NCI-H2107 (cell line): ENCODE measurements at places on chromosomes 1 and 21.

DNA sequence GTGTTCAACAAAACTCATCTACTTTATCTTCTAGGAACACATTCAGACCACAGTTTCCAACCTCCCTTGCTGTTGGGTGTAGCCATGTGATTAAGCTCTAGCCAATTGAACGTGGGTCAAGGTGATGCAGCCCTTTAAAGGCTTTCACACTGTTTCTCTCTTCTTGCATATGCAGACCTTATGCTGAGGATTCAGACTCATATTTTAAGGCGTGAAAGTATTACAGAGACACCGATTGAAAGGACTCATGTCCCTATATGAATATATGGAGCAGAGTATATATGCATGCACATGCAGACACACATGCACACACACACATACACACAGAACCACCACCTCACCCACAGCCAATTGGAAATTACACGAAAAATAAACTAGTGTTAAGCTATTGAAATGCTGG, 214.3 kb upstream of the NR5A2 start:
- no peak for DNase-seq

- DNase-seq: no peak
Observed at GRCh38 chr1:78088015-78088414, 42.2 kb downstream of the GIPC2 start.

DNA sequence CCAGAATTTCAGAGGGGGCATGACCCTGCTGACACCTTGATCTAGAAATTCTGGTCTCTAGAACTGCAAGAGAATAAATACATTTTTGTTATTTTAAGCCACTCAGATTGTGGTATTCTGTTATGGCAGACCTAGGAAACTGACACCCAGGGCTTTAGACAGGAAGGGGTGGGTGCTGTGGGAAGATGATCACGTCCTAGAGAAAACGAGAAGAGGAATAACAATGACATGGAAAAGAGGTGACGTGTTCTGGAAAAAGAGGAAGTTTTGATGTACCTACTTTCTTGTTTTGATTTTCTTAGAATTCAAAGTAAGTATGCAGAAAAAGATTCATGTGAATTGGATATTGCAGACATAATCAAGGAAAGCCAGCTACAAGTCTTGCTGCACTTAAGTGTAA, 232.9 kb upstream of the RUNX1 start:
- no peak for DNase-seq

GRCh38 chr1:30871276-30871871, 37.2 kb downstream of the SDC3 start:
- DNase-seq: no peak

- DNase-seq: no peak
Observed at GRCh38 chr1:2635361-2636010, 2.7 kb upstream of the MMEL1 start.

DNA sequence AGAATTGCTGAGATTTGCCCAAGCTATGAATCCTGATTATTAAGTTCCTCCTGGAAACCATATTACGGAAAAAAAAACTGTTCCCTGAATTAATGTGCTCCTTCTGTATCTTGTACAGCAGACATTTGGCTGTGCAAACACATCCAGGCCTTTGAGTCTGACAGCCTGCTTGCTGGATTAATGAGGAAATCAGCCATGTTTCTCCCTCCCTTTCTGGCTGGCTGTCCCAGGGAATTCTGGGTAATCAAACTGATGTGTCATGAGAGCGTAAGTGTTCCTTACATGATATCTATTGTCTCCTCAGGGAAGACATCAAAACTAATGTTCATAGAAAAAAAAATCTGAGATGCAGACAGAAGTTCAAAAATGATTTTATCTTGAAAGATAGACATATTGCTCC, 18.8 kb downstream of the PGBD5 start:
- no peak for DNase-seq

DNA sequence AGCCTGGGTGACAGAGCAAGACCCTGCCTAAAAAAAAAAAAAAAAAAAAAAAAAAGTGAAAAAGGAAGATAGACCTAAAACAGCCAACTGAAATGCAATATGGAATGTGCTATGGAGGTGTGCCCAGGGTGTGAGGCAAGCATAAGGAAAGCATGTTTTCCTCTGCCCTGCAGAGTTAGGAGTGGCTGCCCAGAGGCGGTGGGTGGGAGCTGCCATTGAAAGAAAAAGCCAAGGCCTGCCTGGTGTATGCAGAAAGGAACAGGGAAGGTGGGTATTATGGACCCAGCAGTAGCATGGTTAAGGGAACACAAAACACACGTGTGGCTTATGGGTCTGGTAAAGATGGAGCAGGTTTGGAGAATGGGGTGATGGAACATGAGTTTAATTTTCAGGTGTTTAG, 8.9 kb downstream of the CD244 start:
- DNase-seq: no peak

DNA sequence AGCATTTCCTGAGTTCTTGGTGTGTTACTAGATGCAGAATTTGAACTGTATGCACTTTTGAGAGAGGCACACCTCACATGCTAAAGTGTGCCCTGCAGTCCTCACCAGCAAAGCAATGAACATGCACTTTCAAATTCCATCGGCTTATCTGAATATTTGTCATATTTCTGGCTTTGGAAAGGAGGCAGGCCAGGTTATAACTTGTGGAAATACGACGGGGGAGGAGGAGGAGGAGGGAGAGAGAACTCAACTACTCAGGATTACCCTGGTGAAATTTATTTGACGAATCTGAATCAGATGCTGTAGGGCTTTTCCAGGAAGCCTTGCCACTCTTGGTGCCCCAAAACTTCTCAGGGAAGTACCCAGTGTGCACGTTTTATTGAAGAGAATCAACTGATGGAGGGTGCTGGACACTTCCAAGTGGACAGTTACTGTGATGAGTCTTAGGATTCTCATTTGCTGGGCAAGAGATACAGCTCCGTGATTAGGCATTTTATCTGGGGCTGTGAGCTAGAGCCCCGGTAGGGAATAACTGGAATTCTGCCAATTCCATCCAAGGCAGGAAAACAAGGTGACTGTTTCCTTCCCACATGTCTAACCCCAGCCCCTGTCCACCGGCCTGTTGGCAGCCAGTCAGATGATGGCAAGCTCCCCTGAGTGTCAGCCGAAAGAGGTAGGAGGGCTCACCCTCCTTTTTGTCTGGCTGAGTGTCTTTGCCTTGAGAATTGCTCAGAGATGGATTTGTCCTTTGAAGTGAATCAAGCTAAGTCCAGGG, 3.8 kb downstream of the PDPN start:
- no peak for DNase-seq

GRCh38 chr1:228148935-228149405, 760 bp upstream of the GJC2 start:
- DNase-seq: no peak

- no peak for DNase-seq
Observed at GRCh38 chr1:53270107-53270506, 31.8 kb upstream of the MAGOH start.

GRCh38 chr1:89587729-89588161, 45.2 kb upstream of the LRRC8C start:
- DNase-seq: no peak

DNA sequence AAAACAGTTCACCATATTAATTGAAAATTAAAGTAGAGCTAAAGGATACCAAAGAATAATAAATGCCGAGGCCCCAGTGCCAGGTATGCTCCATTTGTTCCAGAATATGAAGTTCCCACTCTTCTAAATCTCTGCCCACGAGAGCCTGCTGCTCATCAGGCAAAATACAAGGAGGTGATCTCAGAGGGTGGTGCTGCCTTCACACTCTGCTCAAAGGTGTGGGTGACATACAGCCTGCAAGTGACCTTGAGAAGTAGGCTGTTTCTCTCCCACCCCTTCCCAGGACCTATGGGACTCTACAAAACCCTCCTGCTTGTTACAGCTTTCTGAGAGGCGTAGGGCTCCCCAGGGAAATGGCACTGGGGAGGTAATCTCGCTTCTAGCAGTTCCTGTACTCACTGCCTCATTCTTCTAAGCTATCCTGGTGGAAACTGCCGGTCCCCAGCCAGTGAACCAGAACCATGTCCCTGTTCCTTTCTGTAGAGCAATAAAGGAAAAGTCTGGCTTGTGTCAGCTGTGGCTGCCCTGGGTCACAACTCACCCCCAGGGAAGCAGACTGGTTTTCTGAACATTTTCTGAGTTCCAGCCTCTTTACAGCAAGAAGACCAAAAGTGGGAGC, 26.9 kb upstream of the DPT start:
- DNase-seq: peak; percentile 13
